ENCODE measurements at places on chromosomes 3 and 15.
A peak's percentile ranks its signal among the peaks of the same experiment; 100 is the strongest.

GRCh38 chr3:119279584-119280243 lies 14.5 kb upstream of the ARHGAP31 start:
- no peak for DNase-seq

DNA sequence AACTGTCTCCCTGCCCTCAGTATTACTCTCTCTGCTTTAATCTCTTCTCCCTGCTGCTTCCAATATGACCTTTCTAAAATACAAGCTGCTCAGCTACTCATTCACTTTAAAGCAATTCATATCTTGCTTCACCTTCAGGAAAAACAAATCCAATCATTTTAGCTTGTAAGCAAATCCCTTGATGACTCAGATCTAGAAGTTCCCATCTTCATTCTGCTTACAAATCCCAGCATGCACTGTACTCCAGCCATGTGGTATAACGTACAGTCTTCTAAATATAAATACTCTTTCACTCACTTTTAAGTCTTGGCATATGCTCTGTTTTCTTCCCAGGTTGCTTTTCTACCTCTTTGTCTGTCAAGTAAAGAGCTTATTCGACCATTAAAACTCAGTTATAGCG lies 1009.1 kb upstream of the SEMA6D start:
- no peak for DNase-seq

GRCh38 chr15:73924171-73924921 lies 1.9 kb upstream of the LOXL1 start:
- DNase-seq = peak; percentile 89

DNA sequence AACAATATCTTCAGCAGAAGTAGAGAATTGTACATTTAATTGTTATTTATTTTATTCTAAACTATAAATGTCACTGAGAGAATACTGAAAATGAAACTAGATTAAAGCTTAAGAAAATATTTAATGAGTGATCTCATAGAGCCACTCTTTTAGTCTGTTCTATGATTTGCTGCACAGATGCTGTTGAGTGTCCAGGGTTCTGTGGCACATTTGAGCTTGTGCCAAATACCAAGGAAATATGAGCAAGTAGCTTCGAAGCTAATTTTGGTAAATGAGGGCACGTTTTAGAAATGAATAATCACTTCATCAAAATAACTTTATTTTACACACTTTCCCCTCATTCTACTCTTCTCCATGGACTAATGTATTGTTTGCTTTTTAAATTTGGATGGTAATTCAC lies 53.6 kb upstream of the THRB start:
- DNase-seq = no peak

DNA sequence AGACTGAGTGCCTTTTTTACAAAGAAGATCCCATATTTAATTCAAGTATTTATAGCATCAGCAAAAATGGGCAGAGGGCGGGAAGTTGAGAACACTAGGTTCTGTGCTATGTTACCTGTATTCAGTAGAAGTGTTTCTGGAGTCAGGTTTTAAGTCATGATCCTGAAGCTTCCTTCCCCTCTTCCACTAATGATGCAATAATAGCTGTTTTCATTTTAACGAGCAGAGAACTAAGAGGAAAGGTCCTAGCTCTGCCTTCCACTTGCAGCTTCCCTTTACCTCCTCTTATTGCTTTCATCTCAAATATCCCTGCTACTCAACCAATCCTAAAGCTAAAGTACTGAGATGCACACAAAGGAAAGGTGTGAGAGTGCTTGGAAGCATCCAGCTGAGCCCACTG lies 16.9 kb upstream of the TMOD3 start:
- DNase-seq = no peak

DNA sequence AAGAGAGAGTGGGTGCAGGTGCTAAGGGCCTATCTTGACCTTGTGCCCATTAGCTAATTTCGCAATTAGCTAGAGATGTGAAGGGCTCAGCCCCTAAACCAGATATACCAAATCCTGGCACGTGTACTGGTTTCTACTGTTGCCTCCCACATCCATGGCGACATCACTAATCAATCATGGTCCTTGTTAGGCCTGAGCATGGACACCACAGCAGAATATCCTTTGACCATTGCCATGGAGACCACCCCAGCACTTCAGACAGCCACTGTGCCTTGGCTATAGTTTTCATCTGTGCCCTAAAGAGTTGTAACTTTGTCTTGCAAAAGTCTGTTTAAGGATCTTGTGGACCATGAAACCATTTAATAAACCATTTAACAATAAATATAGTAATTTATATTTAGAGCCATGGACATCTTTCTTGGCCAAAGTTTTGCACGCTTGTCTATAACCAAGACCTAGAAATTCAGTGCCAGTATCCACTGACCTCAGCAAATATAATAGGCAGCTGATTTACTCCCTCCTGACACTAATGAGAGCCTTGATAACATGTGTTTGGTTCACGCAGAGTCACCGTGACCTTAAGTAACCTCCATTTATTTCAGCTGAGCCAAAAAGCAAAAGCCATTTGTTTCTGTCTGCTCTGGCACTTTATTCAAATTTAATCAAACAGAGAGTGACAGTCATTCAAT lies 43.4 kb downstream of the COLQ start:
- no peak for DNase-seq

GRCh38 chr3:114478801-114479200 lies 185.0 kb downstream of the TIGIT start:
- no peak for DNase-seq

DNA sequence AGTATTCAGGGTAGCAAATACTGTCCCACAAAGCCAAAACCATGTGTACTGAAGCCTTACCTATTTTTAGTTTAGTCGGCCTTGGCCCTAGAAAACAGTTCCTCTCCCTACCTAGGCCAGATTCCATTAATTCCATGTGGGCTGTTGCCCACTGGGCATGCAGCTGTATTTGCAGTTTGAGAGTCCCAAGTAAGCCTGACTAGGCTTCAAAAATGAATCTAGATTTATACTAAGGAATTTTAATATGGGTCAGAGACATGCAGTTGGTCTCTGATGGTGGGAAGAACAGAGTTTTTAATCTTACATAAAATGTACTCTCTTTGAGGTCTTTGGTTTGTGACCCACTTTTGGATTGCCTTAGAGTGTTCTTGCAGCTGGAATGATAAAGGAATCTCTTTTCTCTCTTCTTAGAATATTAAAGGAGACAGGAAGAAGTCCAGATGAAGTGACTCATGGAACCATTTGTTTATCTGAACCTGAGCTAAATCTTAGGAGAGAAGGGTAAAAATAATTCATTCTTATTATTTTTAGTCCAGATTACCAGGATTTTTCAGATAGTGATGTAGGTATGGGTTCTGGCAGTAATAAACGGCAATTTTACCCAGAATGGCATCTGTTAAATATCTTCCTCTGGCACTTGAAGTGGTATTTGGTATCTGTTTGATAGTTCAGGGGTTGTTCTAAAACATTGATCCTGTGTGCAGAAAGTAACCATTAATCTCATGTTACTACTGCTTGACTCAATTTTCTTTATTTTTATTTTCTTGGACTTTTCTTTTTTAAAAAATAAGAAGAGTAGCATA lies 33.8 kb downstream of the GLCE start:
- DNase-seq = peak; percentile 32

GRCh38 chr15:89472785-89473256 lies 23.6 kb downstream of the RHCG start:
- DNase-seq = peak; percentile 52

- peak; percentile 98 for DNase-seq
These were observed 32.8 kb upstream of the MFSD1 start for GRCh38 chr3:158768881-158769543.

- DNase-seq = no peak
These were observed 3.4 kb upstream of the CEP152 start for GRCh38 chr15:48814286-48814685.

- no peak for DNase-seq
These were observed 36.3 kb downstream of the ST3GAL6 start for GRCh38 chr3:98799479-98799878.

GRCh38 chr15:81270781-81271491 lies 53.0 kb downstream of the STARD5 start:
- peak; percentile 12 for DNase-seq

GRCh38 chr3:169286214-169286613 lies 377.3 kb downstream of the MECOM start:
- DNase-seq = peak; percentile 47

GRCh38 chr3:122318620-122319019 lies 6.4 kb upstream of the CSTA start:
- DNase-seq = no peak

All from fibroblast of the aortic adventitia (primary cell).